ENCODE measurements at places on chromosomes 3 and 15. TPM values are rescaled to one million over a fixed set of nuclear protein-coding genes. Genes with fewer than 3 reads are reported as not detected.

Gene CAMK2N2
- polyA plus RNA-seq = 0.25 TPM

Gene RBP2
- polyA plus RNA-seq = 0.75 TPM

Gene TTC21A
- polyA plus RNA-seq = 16.2 TPM

Gene ATP10A
- 4.1 TPM for polyA plus RNA-seq

Gene PIGZ
- 1.8 TPM for polyA plus RNA-seq

Gene DUOXA2
- polyA plus RNA-seq = not detected

Gene NRG4
- polyA plus RNA-seq = 10.2 TPM
